ENCODE measurements at places on chromosomes 2 and 18. TPM values are rescaled to one million over a fixed set of nuclear protein-coding genes. Genes with fewer than 3 reads are reported as not detected.

VAMP8 gene
- total RNA-seq, result 34.9 TPM

GAD1 gene
- total RNA-seq, result 5.5 TPM

HOXD10 gene
- total RNA-seq, result not detected

CENPA gene
- not detected for total RNA-seq

SOX11 gene
- total RNA-seq, result not detected

PLEKHM3 gene
- 20.5 TPM for total RNA-seq

SERPINB12 gene
- total RNA-seq, result not detected

VWC2L gene
- total RNA-seq, result not detected

NAB1 gene
- 51.0 TPM for total RNA-seq

REG3A gene
- 2.8 TPM for total RNA-seq

DNA sequence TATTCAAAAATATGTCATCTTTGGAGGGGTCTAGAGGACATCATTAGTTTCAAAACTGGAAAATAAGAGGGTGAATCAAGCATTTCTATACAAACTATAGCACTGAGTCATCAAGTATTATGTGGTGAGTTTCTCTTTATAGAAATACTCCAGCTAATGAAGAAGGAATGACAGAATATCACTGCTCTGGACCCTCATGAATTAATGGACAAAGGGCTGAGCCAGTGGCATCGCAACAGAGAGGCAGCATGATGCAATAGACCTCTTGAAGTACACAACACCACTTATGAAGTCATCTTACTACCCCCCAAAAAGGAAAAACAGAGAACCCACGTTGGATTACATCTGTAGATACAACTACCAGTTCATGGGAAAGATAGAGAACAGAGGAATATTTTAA, 27.4 kb upstream of the EIF2AK3 start:
- no peak overlapping the region for H3K4me3 ChIP-seq
- H3K27ac ChIP-seq, result no peak overlapping the region
- H3K36me3 ChIP-seq, result no peaks in the 10 kb centered on the region
- no peak for DNase-seq
- no peaks in the 10 kb centered on the region for H3K27me3 ChIP-seq

GRCh38 chr2:212299333-212299732, 239.3 kb downstream of the ERBB4 start:
- H3K4me1 ChIP-seq, result no peaks in the 10 kb centered on the region
- no peaks in the 10 kb centered on the region for H3K27me3 ChIP-seq
- no peaks in the 10 kb centered on the region for H3K36me3 ChIP-seq

GRCh38 chr2:227793148-227793712, 20.4 kb upstream of the CCL20 start:
- DNase-seq, result no peak
- no peaks in the 10 kb centered on the region for H3K36me3 ChIP-seq
- H3K4me1 ChIP-seq, result peaks cover 3% of the 10 kb centered on the region
- H3K27me3 ChIP-seq, result no peaks in the 10 kb centered on the region
- no peak overlapping the region for H3K27ac ChIP-seq
- H3K4me3 ChIP-seq, result no peak overlapping the region

GRCh38 chr2:240877460-240878340, 9.1 kb downstream of the AGXT start:
- DNase-seq, result no peak
- no peaks in the 10 kb centered on the region for H3K36me3 ChIP-seq

- no peaks in the 10 kb centered on the region for H3K27me3 ChIP-seq
- DNase-seq, result no peak
- no peaks in the 10 kb centered on the region for H3K4me1 ChIP-seq
- H3K27ac ChIP-seq, result no peak overlapping the region
- no peaks in the 10 kb centered on the region for H3K36me3 ChIP-seq
- H3K4me3 ChIP-seq, result no peak overlapping the region
These were observed 401.3 kb downstream of the PID1 start for GRCh38 chr2:228869636-228870264.

DNA sequence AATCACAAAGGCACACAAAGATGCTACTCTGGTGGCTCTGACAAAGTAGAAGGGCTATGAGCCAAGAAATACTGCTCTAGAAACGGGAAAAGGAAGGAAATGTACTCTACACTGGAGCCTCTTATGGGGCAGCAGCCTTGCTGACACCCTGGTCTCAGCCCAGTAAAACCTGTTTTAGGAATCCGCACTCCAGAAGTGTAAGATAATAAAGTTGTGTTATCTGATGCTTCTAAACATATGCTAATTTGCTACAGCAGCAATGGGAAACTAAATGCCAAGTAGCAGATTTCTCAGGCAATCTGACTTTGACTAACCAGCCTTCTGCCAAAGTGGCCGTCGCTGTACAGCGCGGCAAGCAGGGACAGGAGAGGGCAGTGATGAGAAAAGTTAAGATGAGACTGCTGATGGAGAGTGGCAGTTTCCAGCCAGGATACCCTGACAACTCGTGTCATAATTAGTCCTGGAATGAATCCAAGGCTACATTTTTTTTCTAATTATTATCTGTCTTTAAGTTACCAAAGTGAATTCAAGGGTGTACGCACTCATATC, 99.0 kb downstream of the NETO1 start:
- no peak for DNase-seq
- H3K27me3 ChIP-seq, result no peaks in the 10 kb centered on the region
- H3K4me1 ChIP-seq, result no peaks in the 10 kb centered on the region
- H3K4me3 ChIP-seq, result no peak overlapping the region

DNA sequence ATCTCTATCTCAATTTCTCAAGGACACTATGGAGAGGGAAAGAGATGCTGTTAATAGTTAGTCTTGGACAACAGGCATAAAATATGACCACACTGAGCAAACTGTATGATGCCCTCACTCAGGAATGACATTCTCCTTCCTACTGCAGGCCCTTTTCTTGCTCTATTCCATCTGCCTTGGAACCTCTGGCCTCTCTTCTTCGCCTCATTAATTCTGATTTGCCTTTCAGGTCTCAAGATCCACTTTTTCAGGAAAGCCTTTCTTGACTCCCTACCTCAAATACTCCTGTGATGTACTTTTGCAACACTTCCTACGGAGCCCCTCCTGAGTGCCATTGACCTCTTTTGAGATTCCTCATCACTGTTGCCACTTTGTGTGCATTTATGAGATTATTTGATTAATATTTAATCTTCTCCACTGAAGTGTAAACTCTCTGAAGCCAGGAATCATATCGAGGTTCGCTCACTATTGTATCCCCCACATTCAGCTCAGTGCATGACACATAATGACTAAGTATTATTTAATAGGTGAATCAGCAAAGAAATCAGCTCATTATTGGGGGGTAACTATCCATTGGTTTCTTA, 21.3 kb upstream of the SPP2 start:
- no peaks in the 10 kb centered on the region for H3K27me3 ChIP-seq
- H3K4me1 ChIP-seq, result peaks cover 2% of the 10 kb centered on the region
- no peak overlapping the region for H3K4me3 ChIP-seq
- no peak overlapping the region for H3K27ac ChIP-seq
- no peak for DNase-seq

GRCh38 chr2:200929334-200930249, 33.9 kb downstream of the ORC2 start:
- H3K36me3 ChIP-seq, result peaks cover 13% of the 10 kb centered on the region
- H3K4me3 ChIP-seq, result no peak overlapping the region
- DNase-seq, result no peak
- no peaks in the 10 kb centered on the region for H3K4me1 ChIP-seq
- H3K27ac ChIP-seq, result no peak overlapping the region

DNA sequence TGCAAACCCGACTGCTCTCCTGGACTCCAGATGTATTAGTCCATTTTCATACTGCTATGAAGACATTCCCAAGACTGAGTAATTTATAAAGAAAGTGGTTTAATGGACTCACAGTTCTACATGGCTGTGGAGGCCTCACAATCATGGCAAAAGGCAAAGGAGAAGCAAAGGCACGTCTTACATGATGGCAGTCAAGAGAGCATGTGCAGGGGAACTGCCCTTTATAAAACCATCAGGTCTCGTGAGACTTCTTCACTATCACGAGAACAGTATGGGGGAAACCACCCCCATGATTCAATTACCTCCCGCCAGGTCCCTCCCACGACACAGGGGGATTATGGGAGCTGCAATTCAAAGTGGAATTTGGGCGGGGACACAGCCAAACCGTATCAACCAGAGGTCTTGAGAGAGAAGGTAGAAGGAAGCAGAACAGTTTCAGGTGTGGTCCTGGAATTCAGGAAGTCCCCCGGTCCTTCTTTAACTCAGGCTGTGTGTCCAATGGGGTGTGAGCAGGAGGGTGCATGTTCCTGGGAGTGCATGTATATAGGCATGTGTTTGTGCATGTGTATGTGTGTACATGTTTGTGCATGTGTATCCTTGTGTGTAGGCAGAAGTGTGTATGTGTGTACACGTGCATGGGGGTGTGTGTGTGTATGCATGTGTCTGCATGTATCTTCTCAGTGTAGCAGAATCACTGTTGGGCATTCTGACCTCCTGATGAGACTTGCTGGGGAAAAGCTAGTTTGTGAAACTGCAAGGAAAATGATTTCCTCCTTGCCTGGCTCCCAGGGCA, 46.2 kb downstream of the GREB1 start:
- H3K4me3 ChIP-seq, result no peak overlapping the region
- H3K27me3 ChIP-seq, result no peaks in the 10 kb centered on the region
- H3K36me3 ChIP-seq, result no peaks in the 10 kb centered on the region
- DNase-seq, result no peak

DNA sequence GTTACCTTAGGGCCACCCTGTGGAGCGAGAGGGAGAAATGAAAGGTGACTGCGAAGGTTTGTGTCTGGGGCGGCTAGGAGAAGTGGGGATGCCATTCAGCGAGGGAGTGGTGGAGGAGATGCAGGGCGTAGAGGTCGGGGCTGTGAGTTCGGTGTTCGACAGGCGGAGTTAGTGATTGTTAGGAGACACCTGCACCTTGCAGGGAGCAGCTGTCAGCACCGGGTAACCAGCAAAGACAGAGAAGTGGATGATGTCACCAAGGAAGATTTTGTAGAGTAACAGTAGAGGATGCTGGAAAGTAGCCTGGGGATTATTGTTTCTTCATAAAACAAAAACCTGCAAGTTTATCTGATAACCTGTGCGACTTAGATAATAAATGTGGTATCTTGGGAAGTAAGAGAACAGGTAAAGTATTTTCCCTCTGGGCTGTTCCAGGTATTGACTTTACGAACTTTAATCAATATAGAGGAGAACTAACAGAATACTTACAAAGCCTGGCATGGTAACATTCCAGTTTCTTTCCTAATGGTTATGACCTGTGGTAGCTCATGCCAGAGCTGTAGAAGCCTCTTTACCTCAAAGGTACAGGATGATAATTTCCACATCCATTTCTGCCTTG, 63.8 kb downstream of the SPTBN1 start:
- no peaks in the 10 kb centered on the region for H3K36me3 ChIP-seq
- DNase-seq, result no peak
- no peak overlapping the region for H3K4me3 ChIP-seq
- no peaks in the 10 kb centered on the region for H3K27me3 ChIP-seq

DNA sequence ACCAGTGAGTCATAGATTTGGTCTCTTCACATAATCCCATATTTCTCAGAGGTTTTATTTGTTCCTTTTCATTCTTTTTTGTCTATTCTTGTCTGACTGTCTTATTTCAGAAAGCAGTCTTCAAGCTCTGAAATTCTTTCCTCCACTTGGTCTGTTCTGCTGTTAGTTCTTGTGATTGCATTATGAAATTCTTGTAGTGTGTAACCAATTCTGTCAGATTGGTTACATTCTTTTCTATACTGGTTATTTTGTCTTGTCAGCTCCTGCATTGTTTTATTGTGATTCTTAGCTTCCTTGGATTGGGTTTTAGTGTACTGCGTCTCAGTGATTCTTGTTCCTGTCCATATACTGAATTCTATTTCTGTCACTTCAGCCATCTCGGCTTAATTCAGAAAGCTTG, 18.6 kb downstream of the EHBP1 start:
- H3K36me3 ChIP-seq, result no peaks in the 10 kb centered on the region
- peaks cover 10% of the 10 kb centered on the region for H3K4me1 ChIP-seq
- H3K27ac ChIP-seq, result no peak overlapping the region
- no peaks in the 10 kb centered on the region for H3K27me3 ChIP-seq
- DNase-seq, result no peak

DNA sequence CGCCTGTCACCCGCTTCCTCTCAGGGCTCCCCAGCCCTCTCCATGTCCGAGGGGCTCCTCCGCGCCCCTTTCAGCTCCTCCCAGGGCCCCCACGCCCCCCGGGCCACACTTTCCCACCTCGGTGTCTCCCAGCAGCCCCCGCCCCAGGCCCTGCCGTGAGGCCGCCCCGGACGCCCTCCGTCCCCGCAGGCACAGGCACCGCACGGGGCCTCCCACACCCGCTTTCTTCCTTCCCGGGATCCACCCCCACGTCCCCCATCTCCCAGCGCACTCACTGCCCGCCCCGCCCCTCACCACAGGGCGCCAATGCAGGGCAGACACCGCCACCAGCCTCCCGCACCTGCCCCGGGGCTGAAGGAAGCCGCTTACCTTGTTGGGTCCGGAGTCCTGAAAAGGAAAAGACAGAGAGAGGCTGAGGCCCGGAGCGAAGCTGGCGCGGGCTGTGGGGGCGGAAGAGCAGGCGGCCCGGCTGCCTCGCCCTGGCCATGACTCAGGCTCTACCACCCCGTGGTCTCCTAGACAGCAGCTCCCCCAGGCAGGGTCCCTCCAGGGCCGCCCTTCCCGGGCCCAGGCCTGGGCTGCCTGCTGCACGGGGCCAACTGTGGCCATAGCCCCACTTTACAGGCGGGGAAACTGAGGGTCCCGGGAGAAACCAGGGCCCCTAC, 37.7 kb downstream of the KIF1A start:
- no peaks in the 10 kb centered on the region for H3K27me3 ChIP-seq
- H3K27ac ChIP-seq, result no peak overlapping the region
- no peak overlapping the region for H3K4me3 ChIP-seq
- H3K36me3 ChIP-seq, result no peaks in the 10 kb centered on the region

DNA sequence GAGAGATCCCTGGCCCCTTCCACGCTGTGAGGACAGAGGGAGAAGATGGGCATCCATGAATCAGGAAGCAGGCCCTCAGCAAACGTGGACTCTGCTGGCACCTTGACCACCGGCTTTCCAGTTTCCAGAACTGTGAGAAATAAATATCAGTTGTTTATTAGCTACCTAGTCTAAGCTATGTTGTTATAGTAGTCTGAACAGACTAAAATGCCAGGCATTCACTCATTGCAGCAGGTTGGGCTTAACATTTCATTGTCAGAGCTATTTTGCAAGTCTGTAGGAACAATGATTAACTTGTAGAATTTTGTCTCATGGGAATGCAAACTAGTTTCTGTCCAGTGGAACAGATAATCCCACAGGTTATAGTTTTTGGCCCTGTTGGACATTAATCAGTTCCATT, 24.8 kb upstream of the TBC1D8 start:
- no peak overlapping the region for H3K4me3 ChIP-seq
- no peaks in the 10 kb centered on the region for H3K36me3 ChIP-seq
- no peaks in the 10 kb centered on the region for H3K27me3 ChIP-seq
- no peaks in the 10 kb centered on the region for H3K4me1 ChIP-seq

DNA sequence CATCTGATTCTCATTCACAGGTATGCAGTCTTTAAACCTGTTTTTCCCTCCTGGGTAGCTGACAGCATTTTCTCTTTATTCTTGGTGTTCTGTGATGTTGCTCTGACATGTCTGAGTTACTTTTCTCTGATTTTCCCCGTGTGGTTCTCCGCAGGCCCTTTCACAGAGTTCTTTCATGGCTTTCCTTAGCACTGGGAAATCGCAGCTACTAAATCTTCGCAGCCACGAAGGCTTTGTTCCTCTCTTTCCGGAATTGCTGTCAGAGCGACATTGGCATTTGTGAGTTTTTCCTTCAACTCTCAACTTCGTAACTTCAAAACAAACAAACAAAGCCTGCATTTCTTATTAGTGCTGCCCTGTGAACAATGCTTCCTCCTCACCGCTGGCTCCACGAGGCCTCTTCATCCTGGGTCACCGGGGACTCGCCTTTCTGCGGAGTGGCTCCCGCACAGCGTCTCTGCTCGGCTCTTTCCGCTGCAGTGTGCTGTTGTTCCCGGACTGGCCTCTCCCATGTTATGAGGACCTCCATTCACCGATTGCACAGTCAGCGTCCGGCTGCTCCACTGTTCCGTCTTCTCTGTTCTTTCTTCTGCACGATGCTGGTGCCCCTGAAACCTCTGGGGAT, 16.1 kb downstream of the COLEC11 start:
- no peaks in the 10 kb centered on the region for H3K27me3 ChIP-seq
- H3K36me3 ChIP-seq, result no peaks in the 10 kb centered on the region
- H3K4me3 ChIP-seq, result no peak overlapping the region
- no peak for DNase-seq
- H3K27ac ChIP-seq, result no peak overlapping the region
